Stimulated activated CD8-positive, alpha-beta memory T cell treated with anti-CD3 and anti-CD28 coated beads, Interleukin-12 subunit alpha, Interleukin-12 subunit beta, amount 100 ng/mL, for 4 hours (primary cell): ENCODE measurements at places on chromosomes 1 and 21.

DNA sequence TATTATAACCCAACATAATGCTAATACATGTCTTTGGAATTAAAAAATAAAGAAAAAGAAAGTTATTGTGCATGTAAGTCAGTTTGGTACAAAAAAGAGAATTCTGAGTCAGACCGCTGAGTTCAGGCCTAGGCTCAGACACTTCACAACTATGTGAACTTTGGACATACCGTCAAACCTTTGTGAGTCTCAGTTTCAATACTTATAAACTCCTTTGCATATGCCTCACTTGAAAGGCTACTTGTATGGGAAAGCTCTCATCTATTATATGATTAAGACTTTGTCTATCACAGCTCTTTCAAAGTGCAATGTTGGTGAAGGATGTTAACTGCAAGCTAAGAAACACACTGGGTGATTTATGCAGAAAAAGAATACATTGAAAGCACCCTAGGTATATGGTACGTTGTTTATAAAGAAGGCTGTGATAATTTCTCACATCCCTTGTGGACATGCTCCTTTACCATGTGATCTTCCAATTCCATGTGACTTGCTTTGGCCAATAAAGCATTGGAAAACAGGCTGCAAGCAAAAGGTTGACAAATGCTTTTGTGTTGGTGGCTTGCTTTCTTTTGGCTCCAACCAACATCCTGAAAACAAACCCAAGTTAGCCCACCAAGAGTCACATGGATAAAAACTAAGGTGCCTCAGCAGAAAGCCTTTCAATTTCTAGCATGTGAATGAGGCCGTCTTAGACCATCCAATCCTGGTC, 49.6 kb downstream of the INTS7 start:
- DNase-seq = no peak

GRCh38 chr1:226798427-226799411, 59.6 kb upstream of the ITPKB start:
- peak; percentile 26 for DNase-seq

DNA sequence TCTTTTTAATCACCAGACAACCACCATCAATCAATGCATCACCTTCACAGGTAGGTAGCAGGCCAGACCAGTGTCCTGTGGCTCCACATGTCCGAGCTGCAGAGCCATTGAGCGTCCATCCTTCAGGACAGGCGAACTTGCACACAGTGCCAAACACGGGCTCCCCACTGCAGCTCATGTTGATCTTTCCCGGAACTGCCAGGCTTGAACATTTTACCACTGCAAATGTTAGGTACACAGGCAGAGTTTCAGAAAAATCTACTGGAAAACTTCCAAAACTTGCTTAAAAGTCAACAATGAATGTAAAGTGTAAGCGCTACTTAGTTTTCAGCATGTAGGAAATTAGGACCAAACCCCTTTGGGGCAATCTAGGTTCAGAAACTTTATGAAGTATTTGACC, 6.6 kb downstream of the SELE start:
- no peak for DNase-seq

DNA sequence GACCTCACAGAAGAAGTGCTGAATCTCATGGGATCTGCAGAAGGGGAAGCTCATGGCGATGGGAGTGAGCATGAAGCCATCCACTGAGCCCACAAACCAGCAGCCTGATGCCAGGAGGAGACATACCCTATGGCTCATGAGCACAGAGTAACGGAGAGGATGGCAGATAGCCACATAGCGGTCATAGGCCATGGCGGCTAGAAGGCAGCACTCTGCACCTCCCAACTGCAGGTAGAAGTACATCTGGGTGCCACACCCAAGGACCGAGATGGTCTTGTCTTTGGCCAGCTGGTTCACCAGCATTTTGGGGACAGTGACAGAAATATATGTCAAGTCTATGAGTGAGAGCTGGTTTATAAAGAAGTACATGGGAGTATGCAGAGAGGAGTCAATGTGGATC, 4.3 kb downstream of the OR2T10 start:
- DNase-seq = no peak

- no peak for DNase-seq
Measured at GRCh38 chr21:34582506-34583150, 32.3 kb downstream of the RCAN1 start.

- no peak for DNase-seq
Measured at GRCh38 chr1:3889936-3890335, 10.1 kb downstream of the C1orf174 start.

GRCh38 chr1:234271243-234271606, 102.0 kb upstream of the COA6 start:
- no peak for DNase-seq

DNA sequence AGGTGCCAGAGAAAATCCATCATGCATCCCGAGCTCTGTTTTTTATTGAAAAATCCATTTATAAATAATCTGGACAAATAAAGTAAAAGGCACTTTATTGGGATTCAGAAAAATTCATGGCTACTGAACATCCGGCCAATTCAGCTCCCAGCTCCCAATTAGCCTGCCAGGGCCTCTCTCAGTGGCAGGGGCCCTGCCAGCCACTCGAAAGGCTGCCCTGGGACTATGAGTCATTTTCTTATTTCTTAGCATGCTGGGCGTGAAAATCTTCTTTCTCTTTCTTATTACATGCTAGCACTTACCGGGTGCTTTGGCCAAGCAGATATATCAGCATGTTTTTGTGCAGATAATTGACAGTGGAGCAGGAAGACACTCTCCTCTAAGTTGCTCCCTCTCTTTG, 283.3 kb downstream of the CAMTA1 start:
- no peak for DNase-seq

DNA sequence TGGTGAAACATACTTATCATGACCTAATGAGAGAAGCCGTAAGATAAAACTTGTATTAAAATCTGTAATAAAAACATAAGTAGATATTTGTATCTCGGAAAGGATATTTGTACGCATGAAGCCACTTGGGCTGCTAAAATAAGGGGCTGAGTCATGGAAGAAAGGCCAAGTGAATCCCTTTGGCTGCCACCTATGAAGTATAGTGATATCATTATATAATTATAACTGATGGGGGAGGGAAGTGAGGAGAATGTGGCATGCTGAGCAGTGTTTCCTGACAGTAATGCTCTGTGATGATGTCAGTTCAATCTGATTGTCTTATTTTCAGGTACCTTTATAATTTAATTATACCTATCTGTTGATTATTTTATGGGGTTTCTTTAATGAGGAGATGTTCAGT, 13.6 kb downstream of the RWDD3 start:
- no peak for DNase-seq

- DNase-seq = no peak
Measured at GRCh38 chr1:219446288-219446687, 166.6 kb downstream of the ZC3H11B start.

DNA sequence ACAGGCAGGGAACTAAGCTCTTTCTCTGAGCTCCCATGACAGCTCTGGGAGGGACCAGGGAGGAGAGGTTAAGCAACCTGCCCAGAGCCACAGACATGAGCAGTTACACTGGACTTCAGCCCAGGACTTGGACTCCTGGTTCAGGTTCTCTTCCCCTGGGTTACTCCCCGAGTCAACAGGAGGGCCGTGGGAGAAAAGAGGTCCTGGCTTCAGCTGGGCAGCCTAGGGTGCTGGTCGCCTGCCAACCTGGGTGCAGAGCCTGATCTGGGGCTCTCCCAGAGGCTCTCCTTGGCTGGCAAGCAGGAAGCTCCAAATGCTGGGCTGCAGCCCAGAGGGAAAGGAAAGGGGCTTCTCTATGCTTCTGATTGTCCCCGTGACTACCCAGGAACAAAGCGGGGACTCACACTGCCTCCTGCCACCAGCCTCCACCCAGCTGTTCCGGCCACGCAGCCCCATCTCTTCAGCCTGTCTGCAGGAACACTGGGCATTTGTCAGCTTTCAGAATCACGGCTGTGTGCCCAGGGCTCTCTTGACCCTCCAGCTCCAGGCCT, 141.8 kb downstream of the HIVEP3 start:
- no peak for DNase-seq

DNA sequence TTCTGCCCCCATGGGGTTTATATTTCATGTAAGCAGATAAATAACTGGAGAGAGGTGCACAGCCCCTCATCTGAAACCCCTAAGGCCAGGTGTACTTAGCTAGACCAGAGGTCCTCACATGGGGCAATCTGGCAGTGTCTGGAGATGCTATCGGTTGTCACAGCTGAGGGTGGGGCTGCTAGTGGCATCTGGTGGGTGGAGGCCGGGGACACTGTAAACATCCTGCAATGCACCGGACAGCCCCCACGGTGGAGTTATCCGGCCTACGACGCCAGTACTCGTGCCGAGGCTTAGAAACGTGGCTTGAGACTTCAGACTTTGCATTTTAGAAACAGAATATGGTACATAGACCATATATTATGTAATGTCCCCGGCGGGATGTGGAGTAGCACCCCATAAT, 186.5 kb upstream of the VAMP3 start:
- no peak for DNase-seq

DNA sequence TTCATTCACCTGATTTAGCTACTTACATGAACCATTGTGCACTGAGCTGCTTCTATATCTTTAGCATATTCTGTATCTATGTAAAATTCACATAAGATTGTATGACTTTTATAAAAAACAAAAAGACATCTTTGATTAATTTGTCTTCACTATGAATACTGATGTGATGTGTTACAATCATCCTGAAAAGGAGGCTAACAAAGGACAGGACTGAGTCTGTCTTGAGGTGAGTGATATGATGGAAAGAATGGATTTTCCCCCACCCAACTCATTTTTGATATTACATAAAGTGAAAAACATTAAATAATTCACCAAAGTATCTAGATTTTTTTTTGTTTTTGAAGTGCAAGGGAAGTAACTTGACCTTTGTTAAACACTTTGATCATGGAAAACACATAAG, 9.8 kb downstream of the PTPRC start:
- no peak for DNase-seq

- DNase-seq = no peak
Measured at GRCh38 chr1:87084244-87084836, 169.9 kb downstream of the HS2ST1 start.

- no peak for DNase-seq
Measured at GRCh38 chr1:6691507-6691906, 10.1 kb downstream of the DNAJC11 start.

GRCh38 chr1:203768256-203768655, 3.3 kb downstream of the LAX1 start:
- DNase-seq = no peak

- no peak for DNase-seq
Measured at GRCh38 chr1:156677616-156678596, 699 bp upstream of the NES start.

- no peak for DNase-seq
Measured at GRCh38 chr1:31507676-31508530, 68.4 kb upstream of the TINAGL1 start.

DNA sequence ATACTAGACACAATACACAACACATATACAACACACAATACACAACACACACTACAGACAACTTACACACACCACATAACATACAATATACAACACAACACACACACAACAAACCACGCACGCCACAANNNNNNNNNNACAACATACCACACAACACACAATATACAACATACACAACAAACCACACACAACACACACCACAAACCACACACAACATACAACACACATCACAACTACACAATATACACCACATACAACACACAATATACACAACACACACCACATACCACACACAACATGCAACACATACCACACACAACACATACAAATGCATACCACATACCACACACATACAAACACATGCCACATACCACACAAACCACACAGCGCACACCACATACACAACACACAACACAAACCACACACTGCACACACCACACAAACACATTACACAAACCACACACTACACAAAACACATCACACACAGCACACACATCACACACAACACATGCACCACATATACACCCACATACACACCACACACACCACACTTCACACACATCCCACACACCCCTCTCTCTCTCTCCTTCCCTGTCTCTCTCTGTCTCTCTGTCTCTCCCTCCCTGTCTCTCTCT, 108.3 kb downstream of the ETS2 start:
- no peak for DNase-seq

- no peak for DNase-seq
Measured at GRCh38 chr1:56424744-56425493, 154.4 kb downstream of the PLPP3 start.

- no peak for DNase-seq
Measured at GRCh38 chr1:220775240-220775853, 11.4 kb upstream of the MTARC1 start.

GRCh38 chr1:218049641-218050040, 235.5 kb upstream of the RRP15 start:
- DNase-seq = no peak

- DNase-seq = no peak
Measured at GRCh38 chr1:8905582-8906191, 27.2 kb upstream of the ENO1 start.

GRCh38 chr1:109481646-109482045, 2.1 kb upstream of the ATXN7L2 start:
- DNase-seq = no peak

- DNase-seq = no peak
Measured at GRCh38 chr1:53068314-53069099, 6.5 kb downstream of the PODN start.

DNA sequence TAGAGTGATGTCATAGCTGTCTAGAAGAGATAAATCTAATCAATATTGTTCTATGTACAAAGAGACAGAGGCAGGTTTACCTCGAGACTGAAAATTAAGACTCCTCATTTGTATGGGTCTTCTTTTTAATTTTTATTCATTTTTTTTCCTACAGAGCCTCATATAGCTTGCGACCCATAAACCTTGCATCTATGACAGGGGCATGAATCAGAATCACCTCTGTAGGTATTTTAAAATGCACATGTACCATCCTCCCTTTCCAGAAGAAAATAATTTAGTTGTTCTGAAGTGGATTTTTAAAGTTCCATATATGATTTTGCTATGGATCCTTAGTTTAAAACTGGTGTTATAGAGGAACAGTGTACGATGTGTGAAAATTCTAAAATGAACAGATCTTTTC, 64.5 kb downstream of the KCNK2 start:
- no peak for DNase-seq

- DNase-seq = peak; percentile 48
Measured at GRCh38 chr1:39955547-39956539, 898 bp downstream of the MFSD2A start.

- DNase-seq = no peak
Measured at GRCh38 chr1:47699492-47700235, 261.8 kb downstream of the FOXD2 start.

DNA sequence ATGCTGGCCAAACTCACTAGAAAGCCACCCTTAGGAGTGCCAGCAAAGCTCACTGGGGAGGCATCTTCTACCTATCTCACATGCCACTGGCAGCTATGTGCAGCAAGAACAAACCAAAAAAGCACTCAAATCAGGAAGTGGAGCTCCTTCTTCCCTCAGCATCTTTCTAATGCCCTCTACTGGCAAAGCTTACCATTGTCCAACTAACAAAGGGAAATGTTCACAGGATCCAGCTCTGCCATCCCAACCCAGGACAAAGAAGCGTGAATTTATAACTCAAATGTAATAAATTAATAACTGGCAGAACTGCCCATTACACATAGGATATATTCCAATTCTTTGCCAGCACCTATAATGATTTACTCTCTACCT, 38.9 kb downstream of the LEPR start:
- no peak for DNase-seq

- DNase-seq = no peak
Measured at GRCh38 chr1:109897259-109897955, 13.2 kb upstream of the CSF1 start.
